LHCN-M2 (cell line): ENCODE measurements at places on chromosomes 6 and 20. TPM values are rescaled to one million over a fixed set of nuclear protein-coding genes. Genes with fewer than 3 reads are reported as not detected.

The KCNK15 gene
- not detected in 2 replicates for total RNA-seq

The ZSCAN31 gene
- total RNA-seq = 5.1 and 8.9 TPM in 2 replicates

The GUCA1A gene
- not detected in 2 replicates for total RNA-seq

The DCDC2 gene
- total RNA-seq = 0.13 TPM in 1 of 2 replicates, not detected in the other

The MUC21 gene
- total RNA-seq = not detected in 2 replicates

The CLIC5 gene
- total RNA-seq = not detected in 2 replicates

The MATN4 gene
- 0.23 TPM in 1 of 2 replicates, not detected in the other for total RNA-seq

The PREX1 gene
- 28.1 and 28.7 TPM in 2 replicates for total RNA-seq

The SLC32A1 gene
- total RNA-seq = not detected in 2 replicates

The NKX2-4 gene
- total RNA-seq = not detected in 2 replicates

The HLA-DOA gene
- 0.06 and 0.23 TPM in 2 replicates for total RNA-seq

The LPA gene
- total RNA-seq = not detected in 2 replicates

The BACH2 gene
- 0.06 TPM in 1 of 2 replicates, not detected in the other for total RNA-seq

The SRSF12 gene
- not detected in 2 replicates for total RNA-seq

The SLPI gene
- total RNA-seq = not detected in 2 replicates

The NEDD9 gene
- 6.3 and 10.6 TPM in 2 replicates for total RNA-seq

The PLA2G7 gene
- total RNA-seq = not detected in 2 replicates

The ERVFRD-1 gene
- total RNA-seq = not detected in 2 replicates

The CHD6 gene
- 19.5 and 20.2 TPM in 2 replicates for total RNA-seq

The TRAM2 gene
- total RNA-seq = 108 and 124 TPM in 2 replicates
